ENCODE measurements at places on chromosomes 1 and 21.

GRCh38 chr1:31799196-31799894 lies 16.5 kb downstream of the SPOCD1 start:
- DNase-seq, result no peak

DNA sequence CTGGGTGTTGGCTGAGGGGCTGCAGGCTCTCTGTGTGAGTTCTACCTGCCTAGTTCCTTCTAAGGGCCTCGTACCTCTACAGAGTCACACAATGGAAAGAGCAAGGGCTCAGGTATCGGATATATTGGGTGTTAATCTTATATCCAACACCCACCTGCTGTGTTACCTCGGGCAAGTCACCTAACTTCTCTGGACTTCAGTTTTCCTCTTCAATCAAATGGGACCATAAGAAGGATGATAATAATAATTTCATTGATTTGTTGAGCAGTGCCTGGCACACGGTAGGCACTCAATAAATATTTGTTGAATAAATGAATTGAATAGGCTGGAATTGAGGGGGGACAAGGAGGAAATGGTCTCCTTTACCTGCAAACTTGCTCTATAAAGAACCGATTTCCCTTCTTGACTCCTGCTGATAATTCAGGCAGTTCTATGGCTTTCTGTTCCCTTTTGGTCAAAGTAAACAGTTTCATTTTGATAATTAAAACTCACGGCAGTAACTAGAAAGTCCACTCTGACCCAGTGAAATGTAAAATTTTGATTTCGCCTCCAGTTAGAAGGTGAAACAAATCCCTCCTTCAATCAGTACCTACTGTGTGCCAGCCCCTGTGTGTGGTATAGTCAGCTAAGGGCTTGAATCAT lies 16.5 kb upstream of the MAN1C1 start:
- no peak for DNase-seq

- DNase-seq, result no peak
These were observed 3.6 kb downstream of the OTUD3 start for GRCh38 chr1:19885821-19886220.

DNA sequence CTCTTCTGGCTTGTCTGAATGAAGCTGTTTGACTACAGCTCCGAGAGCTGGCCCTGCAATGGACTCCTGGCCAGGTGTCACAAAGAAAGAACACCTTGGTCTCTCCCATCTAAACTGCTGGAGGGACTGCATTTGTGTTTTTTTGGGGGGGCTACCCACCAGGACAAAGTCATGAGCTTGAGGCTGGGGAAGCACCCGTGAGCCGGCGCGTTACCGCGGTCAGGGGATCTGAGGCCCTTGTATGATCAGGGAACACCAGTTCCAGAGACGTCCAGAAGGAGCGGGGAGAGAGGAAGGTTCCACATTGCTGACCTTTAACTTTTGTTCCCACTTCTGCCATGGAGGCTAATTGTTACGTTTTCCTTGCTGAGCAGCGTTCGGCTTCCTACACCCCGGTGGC lies 84.5 kb upstream of the C1orf174 start:
- no peak for DNase-seq

- no peak for DNase-seq
These were observed 304.1 kb upstream of the ADGRL4 start for GRCh38 chr1:79310609-79311008.

GRCh38 chr1:53395671-53396215 lies 63.5 kb upstream of the DMRTB1 start:
- no peak for DNase-seq

DNA sequence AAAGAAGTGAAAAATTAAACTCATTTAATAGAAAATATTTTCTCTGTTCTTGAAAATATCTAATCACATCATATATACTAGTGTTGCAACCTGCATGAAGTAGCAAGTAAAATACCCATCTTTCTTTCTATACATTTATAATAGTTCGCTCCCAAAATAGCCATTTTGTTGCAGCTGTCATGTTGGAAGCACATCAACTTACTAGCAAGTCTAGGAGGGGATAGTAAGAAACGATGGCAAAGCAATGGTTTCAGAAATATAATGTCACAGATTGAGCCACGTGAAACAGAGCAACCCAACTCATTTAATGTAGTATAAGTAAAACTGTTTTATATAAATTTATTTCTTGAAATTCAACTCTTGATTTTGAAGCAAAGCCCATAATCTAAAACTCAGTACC lies 521.8 kb downstream of the LRRIQ3 start:
- DNase-seq, result no peak
